ENCODE measurements at places on chromosomes 11 and 22.
A peak's percentile ranks its signal among the peaks of the same experiment; 100 is the strongest.

DNA sequence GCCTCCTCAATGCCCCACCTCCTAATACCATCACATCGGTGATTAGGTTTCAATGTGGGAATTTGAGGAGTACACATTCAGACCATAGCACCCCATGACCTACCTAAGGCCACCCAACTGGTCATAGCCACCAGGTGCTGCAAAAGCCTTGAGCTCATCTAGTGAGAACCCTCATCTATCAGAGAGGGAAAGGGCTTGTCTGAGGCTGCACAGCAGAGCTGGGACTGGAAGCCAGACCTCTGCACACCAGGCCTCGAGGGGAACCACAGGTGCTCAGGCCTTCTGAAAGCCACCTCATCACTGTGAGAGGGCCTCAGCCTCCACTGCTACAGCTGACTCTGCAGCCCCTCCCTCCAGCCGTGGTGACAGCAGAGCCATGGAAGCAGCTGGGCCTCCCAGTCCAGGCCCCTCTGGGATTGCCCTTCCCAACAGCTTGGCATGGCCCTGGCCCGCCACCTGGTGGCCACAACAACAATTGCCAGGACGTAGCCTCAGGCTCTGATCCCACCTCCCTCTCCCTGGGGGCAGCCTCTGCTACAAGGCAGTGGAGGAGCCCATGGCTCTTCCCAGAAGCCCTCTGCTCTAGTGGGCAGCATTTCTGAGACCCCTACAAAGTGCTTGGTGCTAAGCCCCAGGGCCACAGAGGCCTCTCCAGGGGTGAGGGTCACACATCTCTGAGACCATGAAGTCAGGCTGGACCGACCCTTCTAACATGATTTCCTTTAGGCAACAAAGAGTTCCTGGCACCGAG lies 41.0 kb upstream of the PRDM11 start:
- DNase-seq = peak; percentile 68

DNA sequence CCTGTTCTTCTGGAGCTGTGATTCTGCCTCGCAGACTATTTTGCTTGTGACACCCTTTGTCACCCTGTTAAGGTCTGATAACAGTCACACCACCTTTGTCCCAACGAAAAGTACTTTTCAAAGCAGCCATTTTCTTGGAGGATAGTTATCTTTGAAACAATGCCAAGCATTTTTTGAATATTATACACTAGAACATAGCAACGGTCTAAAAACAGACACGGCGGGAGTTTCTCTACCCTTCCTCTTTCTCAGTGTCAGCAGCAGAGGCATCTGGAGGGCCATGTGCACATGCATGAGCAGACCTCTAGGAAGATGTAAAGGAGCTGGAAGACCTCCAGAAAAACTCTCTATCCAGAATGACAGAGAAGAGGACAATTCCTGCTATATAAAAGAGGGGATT lies 86.5 kb downstream of the TRPC6 start:
- no peak for DNase-seq

DNA sequence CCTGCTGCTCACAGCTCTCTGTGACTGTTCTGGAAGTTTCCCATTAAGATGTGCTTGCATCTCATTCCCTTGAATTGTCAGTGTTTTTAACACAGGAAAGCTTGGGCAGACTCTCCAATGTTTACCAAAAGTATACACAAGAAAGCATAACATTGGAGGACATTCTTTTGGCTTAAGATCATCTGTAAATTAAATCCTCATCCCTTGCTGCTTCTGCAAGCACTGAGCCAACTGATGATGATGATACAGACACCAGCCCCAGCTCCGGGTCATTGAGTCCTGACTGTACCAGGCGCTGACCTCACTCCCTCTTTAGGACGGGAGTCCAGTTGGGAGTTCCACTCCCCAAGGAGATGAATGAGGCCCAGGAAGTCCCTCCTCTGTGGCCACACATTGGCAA lies 23.8 kb downstream of the CD82 start:
- DNase-seq = peak; percentile 86

- DNase-seq = no peak
Observed at GRCh38 chr11:78131956-78132355, 7.5 kb downstream of the ALG8 start.

- peak; percentile 25 for DNase-seq
Observed at GRCh38 chr11:102614485-102614884, 10.6 kb downstream of the MMP20 start.

GRCh38 chr11:44578279-44578678 lies 12.8 kb downstream of the CD82 start:
- DNase-seq = no peak

DNA sequence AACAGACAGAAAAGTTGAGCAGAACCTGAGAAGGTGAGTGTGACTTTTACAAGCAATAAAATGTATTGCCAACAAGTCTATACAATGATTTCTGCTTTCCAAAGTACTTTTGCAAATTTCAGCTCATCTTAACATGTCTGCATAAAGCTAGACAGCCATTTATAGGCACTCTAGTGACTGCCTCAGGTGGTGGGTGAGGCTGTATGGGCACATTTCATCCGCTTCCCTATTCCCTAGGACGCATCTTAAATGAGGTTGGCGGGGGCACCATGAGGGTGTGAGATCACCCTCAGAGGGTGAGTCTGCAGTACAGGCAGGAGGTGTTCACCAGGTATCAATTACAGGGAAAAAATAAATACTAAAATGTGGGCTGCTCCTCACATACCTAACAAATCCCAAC lies 110.1 kb downstream of the ETS1 start:
- DNase-seq = no peak

GRCh38 chr22:39503630-39504029 lies 1.5 kb downstream of the MIEF1 start:
- no peak for DNase-seq

GRCh38 chr11:101009690-101010055 lies 119.9 kb downstream of the PGR start:
- DNase-seq = no peak

All from kidney tubule cell (primary cell).